ENCODE measurements at places on chromosomes 1 and 21.

DNA sequence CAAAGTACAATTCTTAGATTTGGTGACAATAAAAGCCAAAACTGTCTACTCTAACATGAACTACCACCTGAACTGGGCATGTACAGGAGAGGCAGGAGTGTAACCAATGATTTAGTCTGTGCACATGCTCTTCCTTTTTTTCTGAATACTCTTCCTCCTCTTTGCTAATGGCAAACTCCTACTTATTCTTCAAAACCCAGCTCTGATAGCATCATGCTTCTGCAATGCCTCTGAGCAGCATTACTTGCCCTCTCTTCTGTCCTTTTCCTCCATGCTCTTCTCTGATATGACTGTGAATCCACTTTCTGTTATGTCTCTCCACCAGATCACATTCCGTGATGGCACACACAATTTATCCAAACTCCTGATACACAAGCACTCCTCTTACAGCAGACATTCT, 31.4 kb downstream of the CNN3 start:
- no peak for DNase-seq

- no peak for DNase-seq
Measured at GRCh38 chr1:54332781-54333585, 73.2 kb downstream of the SSBP3 start.

DNA sequence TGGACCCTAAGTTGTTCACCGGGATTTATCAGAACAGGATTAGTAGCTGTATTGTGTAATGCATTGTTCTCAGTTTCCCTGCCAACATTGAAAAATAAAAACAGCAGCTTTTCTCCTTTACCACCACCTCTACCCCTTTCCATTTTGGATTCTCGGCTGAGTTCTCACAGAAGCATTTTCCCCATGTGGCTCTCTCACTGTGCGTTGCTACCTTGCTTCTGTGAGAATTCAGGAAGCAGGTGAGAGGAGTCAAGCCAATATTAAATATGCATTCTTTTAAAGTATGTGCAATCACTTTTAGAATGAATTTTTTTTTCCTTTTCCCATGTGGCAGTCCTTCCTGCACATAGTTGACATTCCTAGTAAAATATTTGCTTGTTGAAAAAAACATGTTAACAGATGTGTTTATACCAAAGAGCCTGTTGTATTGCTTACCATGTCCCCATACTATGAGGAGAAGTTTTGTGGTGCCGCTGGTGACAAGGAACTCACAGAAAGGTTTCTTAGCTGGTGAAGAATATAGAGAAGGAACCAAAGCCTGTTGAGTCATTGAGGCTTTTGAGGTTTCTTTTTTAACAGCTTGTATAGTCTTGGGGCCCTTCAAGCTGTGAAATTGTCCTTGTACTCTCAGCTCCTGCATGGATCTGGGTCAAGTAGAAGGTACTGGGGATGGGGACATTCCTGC, 3.9 kb upstream of the OLFML3 start:
- peak; percentile 33 for DNase-seq

- DNase-seq: no peak
Measured at GRCh38 chr21:27371975-27372331, 405.1 kb upstream of the ADAMTS5 start.

All from hematopoietic multipotent progenitor cell treated with erythropoietin and hydrocortisone succinate and interleukin-3 and kit ligand, for 8 days (in vitro differentiated cells).